ENCODE measurements at places on chromosomes 5 and 9. TPM values are rescaled to one million over a fixed set of nuclear protein-coding genes. Genes with fewer than 3 reads are reported as not detected.

CTSV gene
- total RNA-seq, result 9.4 TPM

GFI1B gene
- not detected for total RNA-seq

TAF1L gene
- under 0.01 TPM for total RNA-seq

FAM153A gene
- not detected for total RNA-seq

ADAMTS19 gene
- total RNA-seq, result not detected

IL7R gene
- total RNA-seq, result 0.05 TPM

TMEM252 gene
- total RNA-seq, result 0.20 TPM

LVRN gene
- not detected for total RNA-seq

RPP25L gene
- total RNA-seq, result 16.1 TPM

LAMC3 gene
- not detected for total RNA-seq

ITGA1 gene
- total RNA-seq, result 8.9 TPM

FAM240B gene
- total RNA-seq, result not detected

FBXL7 gene
- not detected for total RNA-seq

IFNK gene
- not detected for total RNA-seq

SLC45A2 gene
- total RNA-seq, result not detected

DUSP1 gene
- 203 TPM for total RNA-seq

EHMT1 gene
- 92.8 TPM for total RNA-seq

JAKMIP2 gene
- total RNA-seq, result not detected

PDZD2 gene
- total RNA-seq, result 14.2 TPM

TAF11L10 gene
- total RNA-seq, result not detected

SCGB3A2 gene
- not detected for total RNA-seq

GPBP1 gene
- 74.8 TPM for total RNA-seq

PRPF4 gene
- total RNA-seq, result 31.1 TPM

CATSPER3 gene
- not detected for total RNA-seq

BARHL1 gene
- total RNA-seq, result not detected

CORO2A gene
- 4.9 TPM for total RNA-seq

GPR151 gene
- total RNA-seq, result not detected

DIRAS2 gene
- 3.6 TPM for total RNA-seq

NEUROG1 gene
- total RNA-seq, result not detected

IGFBPL1 gene
- total RNA-seq, result 0.65 TPM

TMOD1 gene
- 1.6 TPM for total RNA-seq
